ENCODE measurements at places on chromosomes 11 and 22. TPM values are rescaled to one million over a fixed set of nuclear protein-coding genes. Genes with fewer than 3 reads are reported as not detected.

LSP1 gene
- total RNA-seq, result 12.1 TPM

PCNX3 gene
- 21.4 TPM for total RNA-seq

SLC17A6 gene
- total RNA-seq, result not detected

PATE3 gene
- not detected for total RNA-seq

BTG4 gene
- not detected for total RNA-seq

OPCML gene
- total RNA-seq, result not detected

OR8A1 gene
- not detected for total RNA-seq

POU2AF3 gene
- total RNA-seq, result not detected

CDK2AP2 gene
- total RNA-seq, result 50.5 TPM

SMIM38 gene
- 1.6 TPM for total RNA-seq

GSTT2B gene
- total RNA-seq, result 3.2 TPM

LRRC55 gene
- not detected for total RNA-seq

C11orf65 gene
- total RNA-seq, result 0.28 TPM

FIBIN gene
- 31.8 TPM for total RNA-seq

PRR33 gene
- not detected for total RNA-seq

BRD1 gene
- total RNA-seq, result 41.8 TPM

MISFA gene
- total RNA-seq, result not detected

ACR gene
- not detected for total RNA-seq

IL17REL gene
- total RNA-seq, result not detected

RAB39A gene
- 1.4 TPM for total RNA-seq

CHRDL2 gene
- 0.96 TPM for total RNA-seq

DSCAML1 gene
- total RNA-seq, result 0.95 TPM

EIF4ENIF1 gene
- 9.5 TPM for total RNA-seq
